ENCODE measurements at places on chromosomes 7 and 10. TPM values are rescaled to one million over a fixed set of nuclear protein-coding genes. Genes with fewer than 3 reads are reported as not detected.
A peak's percentile ranks its signal among the peaks of the same experiment; 100 is the strongest.

Gene IDI2
- not detected for total RNA-seq

Gene SRRM3
- 6.1 TPM for total RNA-seq

Gene FKBP6
- not detected for total RNA-seq

Gene LRIT1
- total RNA-seq, result not detected

Gene INHBA
- total RNA-seq, result 12.6 TPM

DNA sequence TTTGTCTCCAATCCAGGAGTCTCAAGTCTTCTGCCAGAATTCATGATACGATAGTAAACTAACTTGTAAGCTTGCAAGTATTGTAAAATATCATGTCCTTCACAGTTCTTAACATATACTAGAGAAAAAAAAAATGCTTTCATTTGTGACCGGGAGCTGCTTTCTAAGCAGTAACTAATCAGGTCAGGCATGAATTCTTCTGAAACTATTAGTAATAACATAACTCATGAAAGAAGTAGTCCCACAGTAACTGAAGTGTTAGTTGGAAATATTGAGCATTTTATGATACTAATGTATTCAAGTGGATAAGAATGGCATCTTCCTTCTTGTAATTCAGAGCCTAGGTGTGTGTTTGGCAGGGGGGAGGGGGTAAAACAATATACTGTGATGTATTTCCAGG is 665.6 kb downstream of the DNAJB9 start:
- no peak for DNase-seq

DNA sequence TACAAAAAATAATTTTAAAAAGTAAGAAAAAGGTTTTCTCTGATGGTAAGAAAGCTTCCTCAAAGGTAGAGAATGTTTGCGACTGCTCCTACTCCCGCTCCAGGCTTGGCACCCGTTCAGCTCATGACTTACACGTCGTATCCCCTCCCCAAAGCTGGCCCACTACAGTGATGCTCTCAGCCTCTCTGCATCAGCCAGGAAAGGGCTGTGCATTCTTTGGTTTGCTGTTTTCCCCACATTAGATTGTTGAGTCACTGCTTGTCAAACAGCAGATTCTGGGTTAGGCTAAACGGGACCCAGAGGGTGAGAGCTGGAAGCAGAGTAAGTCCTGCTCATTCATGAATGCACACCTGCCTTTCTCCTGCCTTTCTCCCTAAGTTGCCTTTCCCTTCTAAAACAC is 54.7 kb upstream of the NMT2 start:
- no peak for DNase-seq

DNA sequence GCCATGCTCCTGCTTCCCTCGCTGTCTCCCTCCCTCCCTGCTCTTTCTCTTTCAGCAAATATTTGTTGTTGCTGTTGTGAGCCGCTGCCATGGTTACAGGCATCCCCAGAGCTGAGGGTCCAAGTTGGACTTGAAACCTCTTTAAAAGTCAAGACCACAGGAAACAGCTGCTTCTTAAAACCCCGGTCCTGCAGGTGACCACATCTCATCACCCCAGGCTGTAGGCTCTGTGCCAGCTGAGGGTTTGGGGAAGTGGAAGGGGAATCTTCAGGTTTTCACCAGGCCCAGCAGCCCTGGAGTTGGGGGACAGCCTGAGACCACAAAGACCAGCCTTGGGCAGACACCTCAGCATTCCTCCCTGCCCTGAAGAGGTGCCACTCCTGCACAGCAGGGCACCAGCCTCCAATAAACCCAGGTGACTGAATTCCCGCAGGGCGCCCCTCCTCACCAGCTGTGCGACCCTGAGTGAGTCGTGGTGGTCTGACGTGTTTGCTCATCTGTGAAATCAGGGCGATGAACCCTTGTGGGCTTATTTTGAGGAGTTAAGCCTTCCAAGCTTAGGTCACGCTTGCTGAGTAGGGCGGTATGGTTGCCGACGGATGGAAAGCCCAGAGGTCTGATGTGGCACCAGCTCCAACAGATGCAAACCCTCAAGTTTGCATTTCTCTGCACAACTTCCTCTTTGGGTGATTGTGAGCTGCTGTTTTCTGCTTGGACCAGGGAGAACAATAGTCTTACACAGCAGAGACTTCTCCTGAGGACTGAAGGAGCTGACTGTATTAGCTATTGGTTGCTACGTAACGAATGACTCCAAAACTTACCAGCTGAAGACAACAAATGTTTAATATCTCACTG is 24.8 kb downstream of the NPTX2 start:
- no peak for DNase-seq

DNA sequence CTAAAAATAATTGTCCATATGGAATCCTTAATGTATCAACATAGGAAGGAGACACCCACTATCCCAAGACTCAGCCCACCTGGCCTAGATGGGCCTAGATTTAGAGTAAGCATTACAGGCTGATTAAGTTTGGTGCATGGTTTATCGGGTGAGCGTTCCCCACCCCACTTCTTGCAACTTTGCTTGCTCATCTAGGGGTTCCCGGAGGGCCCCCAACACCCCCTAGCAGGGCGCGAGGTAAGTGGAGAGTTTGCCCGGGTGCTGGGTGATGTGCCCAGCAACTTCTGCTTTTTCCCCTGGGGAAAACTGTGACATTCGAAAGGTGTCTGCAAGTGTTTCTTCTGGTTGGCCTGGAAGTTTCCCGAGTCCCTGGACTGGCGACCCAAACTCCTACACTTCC is 31.7 kb downstream of the SKIDA1 start:
- peak; percentile 5 for DNase-seq

DNA sequence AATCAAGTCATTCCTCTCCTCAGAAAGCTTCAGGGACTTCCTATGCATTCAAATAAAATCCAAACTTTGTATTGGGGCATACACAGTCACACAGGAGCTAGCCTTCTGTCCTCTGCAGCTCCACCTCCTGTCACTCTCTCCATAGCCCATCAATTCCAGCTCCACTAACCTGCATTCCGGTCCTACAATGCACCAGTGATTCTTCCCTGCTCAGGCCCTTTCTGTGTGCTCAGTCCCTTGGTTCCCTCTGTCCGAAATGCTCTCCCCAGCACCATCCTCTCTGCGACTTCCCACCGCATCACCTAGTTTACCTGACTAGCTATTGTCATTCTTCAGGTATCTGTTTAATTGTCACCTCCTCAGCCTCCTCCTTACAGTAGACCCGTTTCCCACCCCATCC is 26.4 kb upstream of the YAE1 start:
- no peak for DNase-seq

- DNase-seq, result no peak
Measured at GRCh38 chr7:35727571-35727970, 32.6 kb upstream of the HERPUD2 start.

Data from frontal cortex (tissue), 4 donors.